Thymus (tissue), 14 donors: ENCODE measurements at places on chromosomes 7 and 10. TPM values are rescaled to one million over a fixed set of nuclear protein-coding genes. Genes with fewer than 3 reads are reported as not detected.
A peak's percentile ranks its signal among the peaks of the same experiment; 100 is the strongest.

The EXOC4 gene
- 25.5 TPM for polyA plus RNA-seq

DNA sequence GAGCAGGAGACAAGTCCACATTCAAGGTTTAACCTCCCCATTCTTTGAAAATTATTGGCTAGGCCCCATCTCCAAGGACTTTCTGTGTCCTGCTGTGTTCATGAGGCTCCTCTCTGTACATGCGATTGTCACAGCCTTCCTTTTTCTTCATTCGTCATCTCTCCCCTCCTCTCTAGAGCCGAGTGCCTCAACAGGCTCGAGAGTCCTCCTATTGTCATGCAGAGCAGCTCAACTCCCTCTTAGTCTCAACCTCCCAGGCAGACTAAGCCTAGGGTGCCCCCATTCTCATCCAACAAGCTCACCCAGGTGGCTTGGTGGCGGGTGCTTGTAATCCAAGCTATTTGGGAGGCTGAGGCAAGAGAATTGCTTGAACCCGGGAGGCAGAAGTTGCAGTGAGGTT is 35.1 kb upstream of the SAMD8 start:
- DNase-seq = no peak

DNA sequence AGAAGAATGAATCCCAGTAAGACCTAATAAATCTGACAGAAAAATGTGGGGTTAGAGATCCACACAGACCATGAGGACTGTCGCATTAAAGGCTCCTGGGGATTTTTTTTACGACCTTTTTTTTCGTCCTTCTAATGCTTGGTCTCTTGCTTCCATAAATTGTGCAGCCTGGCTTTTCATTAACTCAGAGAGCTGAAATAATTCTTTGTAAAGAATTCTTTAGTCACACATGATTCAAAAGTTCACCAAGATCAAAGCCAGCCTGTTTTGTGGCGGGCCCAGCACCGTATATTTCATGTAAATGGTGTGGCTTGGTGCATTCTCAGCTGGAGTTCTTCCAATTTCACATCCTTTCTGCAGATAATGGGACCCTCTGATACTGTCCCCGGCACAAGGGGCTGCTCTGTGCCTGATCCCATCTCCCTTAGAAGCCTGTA is 206.6 kb upstream of the BMPER start:
- DNase-seq = no peak

DNA sequence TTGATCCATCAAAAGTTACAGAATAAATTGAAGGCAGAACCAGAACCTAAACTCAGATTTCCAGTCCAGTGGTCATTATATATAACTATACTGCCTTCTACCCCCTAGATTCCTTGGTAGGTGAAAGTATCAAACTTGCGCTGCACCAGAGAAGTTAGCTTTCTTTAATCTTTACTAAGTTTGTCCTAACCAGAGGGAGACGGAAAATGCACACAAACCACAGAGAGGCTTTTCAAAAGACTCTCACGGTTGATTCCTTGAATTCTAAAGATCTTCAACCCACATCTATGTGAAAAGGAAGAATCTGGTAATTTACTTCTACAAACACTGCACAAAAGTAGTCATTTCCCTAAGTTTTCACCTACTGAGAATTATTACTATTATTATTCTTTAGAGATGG is 18.2 kb upstream of the KIAA1549 start:
- peak; percentile 11 for DNase-seq

DNA sequence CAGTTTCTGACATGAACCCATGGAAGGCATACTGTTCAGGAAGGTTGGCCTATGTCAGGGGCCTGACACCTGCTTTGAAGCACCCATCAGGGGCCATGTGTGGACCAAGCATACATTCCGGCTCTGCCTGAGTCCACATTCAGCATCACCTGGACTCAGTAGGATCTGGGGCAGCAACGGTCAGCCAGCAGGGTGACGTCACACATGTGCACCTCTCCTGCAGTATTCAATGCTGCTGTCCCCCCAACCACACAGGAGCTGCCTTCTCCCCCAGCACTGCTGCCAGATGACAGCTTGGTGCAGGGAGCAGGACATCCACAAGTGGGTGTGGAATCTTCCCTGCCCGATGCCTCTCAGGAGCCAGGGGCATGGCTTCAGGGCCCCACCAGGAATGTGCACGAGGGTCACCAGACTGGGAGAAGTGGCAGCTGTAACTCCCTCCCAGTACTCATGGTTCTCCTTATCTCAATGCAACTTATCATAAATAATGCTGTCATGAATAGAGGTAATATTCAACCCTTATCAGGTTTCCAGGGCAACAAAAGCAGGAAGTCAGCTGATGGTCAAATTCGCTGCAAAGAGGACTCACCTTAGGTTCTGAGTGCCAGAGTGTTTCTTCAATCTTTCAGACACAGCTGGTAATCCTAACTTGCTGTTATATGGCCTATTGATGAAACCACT is 292.9 kb downstream of the PAXIP1 start:
- DNase-seq = no peak

DNA sequence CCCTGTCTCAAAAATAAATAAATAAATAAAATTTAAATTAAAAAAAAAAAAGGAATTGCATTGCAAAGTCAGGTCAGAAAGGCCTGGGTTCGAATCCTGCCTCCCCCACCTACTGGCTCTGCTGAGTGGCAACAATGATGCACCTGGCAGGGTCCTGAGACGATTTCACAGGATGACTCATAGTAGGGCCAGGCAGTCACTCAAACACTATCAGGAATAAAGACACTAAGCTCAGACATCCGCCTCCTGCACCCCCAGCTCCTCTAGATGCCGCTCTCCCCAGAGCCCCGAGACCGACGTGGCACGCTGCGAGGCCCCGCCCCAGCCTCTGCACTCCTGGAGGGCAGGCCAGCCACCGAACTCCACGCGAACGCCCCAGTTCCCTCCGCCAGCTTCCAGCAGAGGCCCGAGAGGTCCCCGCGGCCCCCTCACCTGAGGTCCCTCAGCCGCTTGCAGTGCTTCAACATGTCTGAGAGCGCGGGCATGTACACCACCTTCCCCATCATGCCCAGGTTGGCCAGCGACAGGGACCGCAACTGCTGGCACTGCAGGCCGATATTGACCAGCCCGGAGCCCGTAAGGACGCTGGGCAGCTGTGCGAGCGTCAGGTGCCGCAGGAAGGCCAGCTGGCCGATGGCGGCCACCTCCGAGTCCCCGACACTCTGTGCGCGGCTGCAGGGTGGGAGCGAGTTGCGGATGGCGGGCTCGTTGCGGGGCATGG is 76.6 kb upstream of the TNRC18 start:
- DNase-seq = no peak

The UCMA gene
- 0.23 TPM for polyA plus RNA-seq

The NUTM2A gene
- 2.9 TPM for polyA plus RNA-seq

DNA sequence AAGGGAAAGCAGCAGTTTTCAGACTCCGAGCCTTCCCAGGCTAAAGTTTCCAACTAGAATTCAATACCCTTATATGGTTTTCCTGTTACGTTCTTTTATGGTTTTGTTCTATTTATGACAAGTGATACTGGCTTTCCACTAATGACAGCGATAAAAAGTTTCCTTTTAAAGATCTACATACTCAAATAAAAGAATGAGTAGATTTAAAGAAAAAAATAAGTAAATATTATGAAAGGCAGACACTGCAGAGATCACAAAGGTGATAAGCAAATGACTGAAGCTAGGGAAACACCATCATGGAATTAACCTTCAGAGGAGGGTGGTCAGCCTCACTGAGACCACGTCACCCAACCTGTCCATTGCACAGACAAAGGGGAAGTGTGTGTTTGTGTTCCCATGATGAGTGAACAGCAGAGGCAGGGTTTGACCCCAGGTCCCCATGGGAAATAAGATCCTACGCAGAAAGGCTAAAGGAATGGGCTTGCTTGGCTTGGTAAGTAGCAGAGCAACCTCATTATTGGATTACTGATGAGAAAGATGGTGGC is 4.0 kb downstream of the VSIR start:
- DNase-seq = no peak

DNA sequence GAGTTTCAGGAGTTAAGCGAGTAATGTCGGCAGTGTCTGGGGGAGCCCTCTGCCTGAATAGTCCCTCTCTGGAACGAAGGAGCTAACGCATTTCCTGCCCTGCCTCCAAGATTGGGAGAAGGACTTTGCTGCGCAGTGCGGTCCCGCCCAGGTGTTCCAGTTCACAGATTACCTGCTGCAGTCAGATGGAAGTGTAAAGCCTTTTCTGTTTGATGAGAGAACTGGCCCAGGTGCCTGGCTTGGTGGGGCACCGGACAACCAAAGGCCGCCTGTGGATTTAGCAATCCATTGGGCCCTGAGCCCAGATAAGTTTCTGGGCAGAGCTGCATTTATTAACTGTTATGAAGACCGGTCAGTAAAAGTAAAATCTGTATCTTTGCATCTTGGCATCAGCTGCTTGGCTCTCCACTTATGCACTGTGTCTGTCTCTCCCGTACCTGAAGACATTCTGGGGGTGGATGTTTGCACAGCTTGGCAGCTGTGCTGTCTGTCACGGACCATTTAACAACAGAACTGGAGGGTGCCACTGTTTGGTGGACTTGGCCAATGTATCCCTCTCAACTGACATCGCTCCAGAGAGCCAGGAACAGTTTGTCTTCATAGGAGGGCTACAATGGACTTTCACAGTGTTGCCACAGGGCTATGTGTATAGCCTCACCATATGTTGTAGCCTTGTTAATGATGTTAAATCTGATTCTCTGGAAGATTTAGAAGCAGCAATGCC is 654.7 kb upstream of the ZWINT start:
- DNase-seq = no peak

DNA sequence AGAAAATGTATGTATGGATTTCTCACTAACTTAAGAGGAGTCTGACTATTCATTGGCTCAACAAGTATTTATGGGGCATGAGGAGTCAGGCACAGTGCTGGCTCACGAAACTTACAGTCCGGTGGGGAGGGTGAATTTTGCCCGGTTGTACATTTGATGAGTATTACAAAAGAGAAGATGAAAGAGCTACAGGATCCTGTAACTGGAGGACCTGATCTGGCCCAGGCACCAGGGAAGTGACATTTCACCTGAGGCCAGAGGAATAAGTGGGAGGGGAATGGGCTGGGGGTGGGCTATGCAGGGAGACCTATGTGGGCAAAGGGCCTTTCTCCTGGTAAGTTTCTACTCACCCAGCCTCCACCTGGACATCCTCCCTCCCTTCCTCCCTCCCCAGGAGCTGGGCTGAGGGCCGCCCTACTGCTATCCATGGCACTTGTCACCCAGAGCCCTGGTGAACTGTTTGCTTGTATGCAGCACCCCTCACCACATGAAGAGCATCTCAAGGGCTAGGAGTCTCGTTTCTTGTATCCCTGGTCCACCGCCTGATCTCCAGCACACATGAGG is 101.1 kb upstream of the ZNF438 start:
- DNase-seq = no peak

The CREB5 gene
- 5.4 TPM for polyA plus RNA-seq

GRCh38 chr10:6957851-6958250 is 377.8 kb upstream of the PRKCQ start:
- DNase-seq = no peak

- DNase-seq = no peak
Observed at GRCh38 chr7:8305625-8306388, 43.8 kb upstream of the ICA1 start.

DNA sequence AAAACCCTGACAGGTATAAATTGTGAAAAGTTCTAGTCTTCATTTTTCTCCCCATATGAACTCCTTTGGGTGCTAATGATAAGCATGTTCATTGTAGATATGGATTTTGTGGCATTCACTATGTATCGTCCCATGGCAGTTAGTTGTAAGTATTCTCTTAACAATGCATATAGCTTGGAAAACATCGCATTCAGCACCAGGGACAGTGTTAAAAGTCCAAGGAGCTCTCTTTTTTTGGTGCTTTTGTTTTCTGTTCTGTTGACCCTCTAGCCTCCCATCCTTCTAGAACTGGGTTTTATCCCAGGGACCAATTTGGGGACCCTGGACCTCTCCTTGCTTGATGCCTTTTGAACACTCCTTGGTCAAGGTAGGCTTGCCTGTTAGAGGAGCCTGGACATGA is 37.7 kb downstream of the INSYN2A start:
- DNase-seq = no peak

DNA sequence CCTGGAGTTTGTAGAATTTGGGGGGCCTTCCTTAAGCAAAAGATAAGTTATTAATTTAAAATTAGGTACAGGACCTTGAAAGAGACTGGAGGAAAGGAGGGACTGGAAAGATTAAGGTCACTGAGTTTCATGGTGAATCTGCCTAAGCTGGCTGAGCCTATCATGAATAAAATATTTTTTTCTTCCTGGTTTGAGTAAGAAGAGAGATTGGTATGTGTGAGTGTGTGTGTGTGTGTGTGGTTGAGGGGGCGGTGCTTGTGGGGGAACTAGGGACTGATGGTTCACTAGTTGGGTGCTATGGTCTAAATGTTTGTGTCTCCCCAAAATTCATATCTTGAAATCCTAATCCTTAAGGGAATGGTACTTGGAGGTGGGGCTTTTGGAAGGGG is 142.5 kb upstream of the PRKCQ start:
- no peak for DNase-seq

The EBLN1 gene
- 0.11 TPM for polyA plus RNA-seq

GRCh38 chr7:93958216-93958615 is 36.7 kb downstream of the GNG11 start:
- no peak for DNase-seq

DNA sequence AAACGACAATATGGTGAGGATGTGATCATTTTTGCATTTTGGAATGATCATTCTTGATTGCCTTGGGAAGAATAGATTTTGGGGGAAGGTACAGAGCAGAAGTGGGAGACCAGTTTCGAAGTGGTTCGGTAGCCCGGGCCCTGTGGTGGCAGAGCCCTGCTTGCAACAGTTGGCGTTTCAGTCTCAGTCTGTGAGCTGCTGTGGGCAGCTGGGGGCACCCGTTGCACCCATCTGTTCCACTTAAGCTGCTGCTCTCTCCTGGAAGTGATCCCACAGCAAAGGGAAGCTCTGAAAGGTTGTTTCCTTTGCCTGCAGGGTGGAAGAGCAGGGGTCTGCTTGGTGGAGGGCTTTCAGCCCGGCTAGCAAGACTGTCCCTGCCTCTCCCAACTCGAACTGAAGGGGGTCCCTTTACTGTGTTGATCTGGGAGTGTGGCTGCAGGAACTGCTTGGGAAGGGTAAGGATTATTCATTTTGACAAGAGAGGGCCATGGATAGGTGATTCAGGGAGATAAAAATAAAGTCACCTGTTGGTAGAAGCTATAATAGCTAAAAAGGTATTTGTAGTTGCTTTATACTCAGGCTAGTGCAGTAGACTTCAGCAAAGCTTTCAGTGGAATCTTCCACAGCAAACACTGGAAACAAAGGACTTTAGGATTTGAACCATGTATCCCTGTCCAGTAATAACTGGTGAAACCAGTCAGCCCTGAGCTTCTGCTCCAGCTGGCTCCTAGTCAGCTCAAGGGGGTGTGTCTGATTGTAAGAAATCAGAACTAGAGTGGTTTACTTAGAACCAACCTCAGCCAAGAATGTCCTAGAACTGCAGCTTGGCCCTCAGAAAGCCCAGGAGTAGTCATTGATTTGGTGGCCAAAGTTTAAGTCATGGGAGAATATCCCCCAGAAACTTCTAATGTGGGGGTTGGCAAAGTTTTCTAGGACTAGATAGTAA is 53.1 kb upstream of the PDCD4 start:
- DNase-seq = no peak

DNA sequence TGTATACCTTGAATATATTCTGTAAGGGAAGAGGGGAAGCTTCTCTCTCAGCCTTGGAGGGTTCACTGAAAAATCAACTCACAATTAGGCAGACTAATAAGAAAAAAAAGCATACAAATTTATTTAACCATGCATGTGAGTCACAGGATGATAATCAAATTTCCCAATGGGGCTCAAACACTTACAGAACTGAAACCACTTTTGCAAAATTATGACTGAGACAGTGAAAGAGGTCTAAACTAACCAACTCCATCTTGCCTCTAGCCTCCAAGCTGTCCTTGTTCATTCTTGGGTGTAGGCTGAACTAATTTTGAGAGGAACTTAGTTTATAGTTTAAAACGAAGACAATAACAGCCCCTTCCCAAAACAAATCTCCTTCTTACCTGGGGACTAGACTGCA is 618.3 kb upstream of the AUTS2 start:
- no peak for DNase-seq
